ENCODE measurements at places on chromosomes 1 and 21.

DNA sequence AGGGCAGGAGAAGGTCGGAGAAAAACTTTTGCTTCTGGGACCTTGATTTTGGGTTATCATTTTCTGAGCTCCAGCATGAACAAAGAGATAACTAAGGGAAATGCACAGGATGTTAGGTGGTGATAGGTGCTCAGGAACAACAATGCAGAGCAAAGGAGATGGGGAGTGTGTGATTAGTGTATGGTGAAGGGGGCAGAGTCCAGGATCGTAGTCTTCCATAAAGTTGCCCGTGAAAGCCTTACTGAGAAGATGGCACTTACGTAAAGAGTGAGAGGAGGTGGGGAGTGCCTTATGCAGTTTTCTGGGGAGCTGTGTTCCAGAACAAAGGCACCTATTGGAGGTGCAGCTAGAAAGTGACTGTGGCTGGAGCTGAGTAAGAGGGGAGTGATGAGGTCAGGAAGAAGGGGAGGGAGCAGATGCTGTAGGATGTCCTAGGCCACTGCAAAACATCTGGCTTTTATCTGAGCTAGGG is 11.6 kb downstream of the KCNK1 start:
- DNase-seq = no peak

DNA sequence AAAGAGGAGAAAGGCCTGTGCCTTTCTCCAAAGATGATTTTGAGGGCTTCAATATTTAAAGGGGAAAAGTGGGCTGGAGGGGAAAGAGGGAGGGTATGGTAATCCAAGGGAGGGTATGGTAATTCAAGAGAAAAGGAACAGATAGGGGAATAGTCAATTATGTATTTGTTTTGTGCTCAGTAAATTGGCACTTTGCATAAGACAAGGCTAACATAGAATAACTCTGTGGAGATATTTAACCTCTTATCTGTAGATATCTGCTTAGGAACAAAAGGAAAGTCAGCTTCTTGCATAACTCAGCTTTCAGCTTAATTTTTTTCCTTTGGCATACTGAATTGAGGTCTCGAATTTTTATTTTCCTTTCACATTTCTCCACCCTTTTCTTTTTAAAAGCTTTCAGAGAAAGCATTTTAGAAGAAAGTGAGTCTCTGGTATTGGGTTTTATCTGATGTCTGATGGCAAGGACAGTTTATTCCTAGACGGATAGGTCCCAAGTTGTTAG is 119.9 kb upstream of the F3 start:
- no peak for DNase-seq

- no peak for DNase-seq
Measured at GRCh38 chr1:31781138-31781755, 17.1 kb upstream of the ADGRB2 start.

- no peak for DNase-seq
Measured at GRCh38 chr1:156337888-156338179, 258 bp downstream of the CCT3 start.

- no peak for DNase-seq
Measured at GRCh38 chr1:109151146-109151990, 37.5 kb downstream of the ELAPOR1 start.

DNA sequence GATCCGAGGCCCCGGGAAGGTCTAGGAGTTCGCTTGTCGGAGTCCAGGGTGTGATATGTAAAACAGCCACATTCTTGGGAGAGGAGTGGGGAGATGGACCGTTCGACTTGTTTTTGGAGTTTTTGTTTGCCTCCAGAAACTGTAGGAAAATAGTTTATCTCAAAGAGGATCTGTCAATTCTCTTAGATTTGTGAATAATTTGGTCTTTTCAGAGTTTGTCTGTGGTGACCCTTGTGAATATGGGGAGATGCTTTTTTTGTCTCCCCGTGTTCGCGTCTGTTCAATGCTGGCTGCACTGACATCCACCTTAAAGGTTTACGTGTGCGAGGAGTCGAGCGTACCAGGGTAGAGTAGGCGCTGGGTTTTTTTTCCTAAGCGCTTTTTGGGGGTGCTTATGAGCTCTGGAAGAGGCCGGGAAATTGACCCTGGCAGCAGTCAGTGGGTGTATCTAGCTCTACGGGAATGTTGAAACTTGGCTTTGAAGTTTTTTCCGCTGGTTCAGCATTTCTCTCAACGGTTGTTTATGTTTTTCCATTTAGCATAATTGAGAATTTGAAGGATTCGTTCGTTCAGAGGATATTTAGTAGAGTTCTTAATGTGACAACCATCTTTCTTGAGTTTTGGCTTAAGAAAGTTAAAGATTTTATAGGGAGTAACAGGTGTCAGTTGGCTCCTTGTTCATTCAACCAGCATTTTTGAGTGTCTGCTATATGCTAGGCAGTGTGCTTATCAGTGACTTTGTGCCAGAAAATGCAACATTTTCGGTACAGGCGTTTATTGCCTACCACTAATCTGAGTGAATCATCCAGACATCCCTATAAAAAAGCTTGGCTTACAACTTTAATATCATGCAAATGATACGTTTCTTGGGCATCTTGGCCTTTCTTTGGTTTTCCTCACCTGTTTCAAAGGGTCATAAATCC is 1.2 kb downstream of the SZRD1 start:
- DNase-seq = no peak

- DNase-seq = no peak
Measured at GRCh38 chr1:7040969-7041695, 255.9 kb downstream of the CAMTA1 start.

DNA sequence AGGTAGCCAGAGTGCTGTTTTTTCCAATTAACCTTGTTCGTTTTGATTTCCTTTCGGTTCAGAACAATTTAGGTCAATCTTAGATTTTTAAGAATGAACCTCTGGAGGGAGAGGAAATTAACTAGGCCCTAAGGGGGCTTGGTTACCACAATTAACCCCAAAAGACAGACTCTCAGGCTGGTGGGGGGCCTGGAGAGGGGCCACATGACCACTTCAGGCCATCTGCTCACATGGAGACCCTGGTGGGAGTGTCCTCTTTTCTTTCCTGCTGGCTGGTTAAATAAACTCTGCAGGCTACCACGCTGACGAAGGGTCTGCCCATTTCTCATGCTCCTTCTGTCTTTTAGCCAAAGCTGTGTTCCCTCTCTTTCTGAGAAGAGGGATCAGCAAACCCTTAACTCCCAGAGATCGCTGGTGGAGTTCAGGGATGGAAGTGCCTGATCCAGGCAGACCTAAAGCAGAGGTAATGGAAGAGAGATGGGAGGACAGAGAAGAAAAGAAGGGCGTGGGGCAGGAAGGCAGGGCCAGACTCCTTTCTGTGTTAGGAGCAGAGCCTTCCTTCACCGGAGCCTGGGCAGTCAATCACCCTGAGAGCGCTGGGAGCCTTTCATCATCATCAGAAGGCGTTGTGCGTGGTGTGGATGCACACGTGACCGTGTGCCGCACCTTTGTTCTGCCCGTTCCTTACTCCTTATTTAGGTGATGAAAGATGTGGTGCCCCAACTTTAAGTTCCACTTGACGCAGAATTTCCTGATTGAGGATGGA is 58.5 kb downstream of the KIF26B start:
- no peak for DNase-seq

DNA sequence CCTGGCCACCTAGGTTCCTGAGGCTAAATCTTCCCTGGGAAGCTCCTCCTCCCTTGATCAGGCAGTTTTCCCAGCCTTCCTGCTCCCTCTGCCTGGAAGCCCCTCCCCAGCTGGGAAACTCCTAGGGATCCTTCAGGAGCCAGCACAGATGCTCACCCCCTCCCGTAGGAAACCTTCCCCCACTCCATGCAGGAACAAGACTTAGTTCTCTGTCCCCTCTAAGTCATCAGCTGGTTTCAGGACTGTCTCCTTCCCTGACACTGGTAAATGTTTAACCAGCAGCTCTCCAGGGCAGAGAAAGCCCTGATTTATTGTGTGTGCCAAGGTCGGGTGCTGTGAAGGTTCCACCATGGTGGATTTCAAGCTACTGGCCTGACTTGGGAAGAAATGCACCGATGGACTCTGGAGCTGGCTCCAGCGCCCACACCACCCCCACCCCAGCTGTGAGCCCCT is 25.0 kb downstream of the TTC39A start:
- DNase-seq = no peak

DNA sequence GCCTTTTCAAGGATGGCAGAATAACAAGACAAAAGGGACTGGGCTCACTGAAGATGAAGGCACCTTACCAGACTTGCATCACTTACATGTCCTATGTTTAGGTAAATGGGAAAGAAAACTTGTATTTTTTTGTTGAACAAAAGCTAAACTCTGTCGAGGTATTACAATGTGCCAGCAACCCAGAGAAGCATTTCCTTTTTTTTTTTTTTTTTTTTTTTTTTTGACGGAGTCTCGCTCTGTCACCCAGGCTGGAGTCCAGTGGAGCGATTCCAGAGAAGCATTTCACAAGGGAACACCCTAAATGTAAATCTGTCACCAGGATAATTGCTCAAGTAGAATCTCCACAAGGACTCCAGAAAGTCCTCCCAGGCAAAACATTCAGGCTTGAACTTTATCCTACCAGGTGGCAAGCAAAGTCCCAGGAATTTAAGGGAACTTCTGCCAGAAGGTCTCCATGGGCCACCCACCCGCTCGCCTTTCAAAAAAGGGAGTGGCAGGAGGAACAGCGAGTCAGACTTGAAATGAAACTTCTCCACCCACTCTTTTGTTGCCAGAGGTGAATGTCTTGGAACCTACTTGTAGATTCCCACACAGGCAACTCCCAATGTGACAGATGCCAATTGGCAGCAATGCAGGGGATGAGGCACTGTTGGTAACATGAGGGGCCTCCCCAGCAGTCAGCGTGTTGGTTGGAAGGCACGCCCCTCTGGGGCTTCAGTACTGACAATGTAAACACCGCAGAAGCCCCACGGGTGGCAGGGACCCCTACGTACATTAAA is 125.0 kb downstream of the TIAM1 start:
- DNase-seq = no peak

GRCh38 chr1:3307359-3307758 is 147.1 kb upstream of the ARHGEF16 start:
- DNase-seq = no peak

- DNase-seq = no peak
Measured at GRCh38 chr1:10943991-10944730, 68.3 kb upstream of the TARDBP start.

DNA sequence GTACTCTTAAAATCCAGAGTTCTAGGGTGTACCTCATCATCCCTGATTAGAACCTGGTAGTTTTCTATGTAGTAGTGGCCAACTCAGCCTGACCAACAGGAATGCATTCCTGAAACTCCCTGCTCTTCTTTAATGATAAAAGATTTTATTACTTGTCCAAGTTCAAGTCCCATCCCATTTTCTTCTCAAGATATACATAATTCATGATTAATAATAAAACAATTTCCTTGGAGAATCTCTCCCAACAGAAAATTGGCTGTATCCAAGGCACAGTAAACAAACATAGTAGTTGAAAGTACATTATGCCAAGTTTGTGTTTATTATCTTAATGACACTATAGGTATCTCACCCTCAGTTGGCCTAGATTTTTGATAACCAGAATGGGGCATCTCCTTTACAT is 714.1 kb upstream of the ADAMTS5 start:
- no peak for DNase-seq

DNA sequence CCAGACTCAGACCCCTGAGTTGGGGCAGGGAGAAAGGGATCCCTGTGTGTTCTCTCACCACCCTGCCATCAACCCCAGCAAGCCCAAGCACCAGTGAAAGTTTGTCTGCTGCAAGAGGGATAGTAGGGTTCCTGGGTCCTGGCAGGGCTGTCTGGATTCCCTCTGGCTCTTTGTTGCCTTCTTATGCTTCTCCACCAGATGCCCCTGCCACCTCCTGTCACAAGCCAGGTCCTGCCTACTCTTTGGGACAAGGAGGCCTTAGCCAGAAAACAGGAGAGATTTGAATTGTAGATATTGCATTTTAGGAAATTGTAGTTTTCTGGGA is 21.7 kb downstream of the UBE2T start:
- no peak for DNase-seq

- no peak for DNase-seq
Measured at GRCh38 chr1:54397090-54397591, 9.1 kb downstream of the SSBP3 start.

DNA sequence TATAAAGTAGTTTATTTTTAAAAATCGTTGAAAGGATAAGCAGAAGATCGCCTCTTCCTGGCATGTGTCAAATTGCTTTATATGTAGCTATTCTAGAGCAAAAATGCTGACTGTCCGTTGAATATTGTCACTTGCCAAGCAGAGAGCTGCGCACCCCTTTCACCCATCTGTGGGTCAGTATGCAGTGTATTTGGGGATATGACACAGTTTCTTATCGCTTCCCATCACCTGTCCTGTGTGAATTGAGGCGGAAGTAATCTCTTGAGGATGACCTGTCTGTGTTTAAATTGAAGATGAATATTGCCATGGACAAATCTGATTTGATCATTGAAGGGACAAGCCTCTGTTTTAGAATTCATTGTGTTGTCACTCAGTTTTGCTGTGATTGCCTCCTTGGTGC is 52.2 kb downstream of the POFUT2 start:
- DNase-seq = no peak

DNA sequence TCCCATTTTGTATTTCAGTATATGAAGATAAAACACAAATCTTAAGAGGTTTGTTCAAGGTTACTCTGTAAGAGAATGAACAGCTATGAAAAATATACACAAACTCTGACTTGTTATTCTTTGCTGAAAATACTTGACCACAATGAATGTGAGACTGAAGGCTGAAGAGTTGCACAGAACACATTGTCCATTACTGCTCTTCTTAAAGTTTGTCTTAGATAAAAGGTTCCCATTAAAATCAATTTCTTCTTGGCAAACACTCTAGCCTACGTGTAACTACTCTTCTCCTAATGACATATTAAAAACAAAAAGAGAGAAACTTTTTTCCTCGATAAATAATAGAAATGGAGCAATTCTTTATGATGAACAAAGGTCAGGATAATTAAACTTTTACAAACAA is 45.2 kb upstream of the RABGAP1L start:
- no peak for DNase-seq

DNA sequence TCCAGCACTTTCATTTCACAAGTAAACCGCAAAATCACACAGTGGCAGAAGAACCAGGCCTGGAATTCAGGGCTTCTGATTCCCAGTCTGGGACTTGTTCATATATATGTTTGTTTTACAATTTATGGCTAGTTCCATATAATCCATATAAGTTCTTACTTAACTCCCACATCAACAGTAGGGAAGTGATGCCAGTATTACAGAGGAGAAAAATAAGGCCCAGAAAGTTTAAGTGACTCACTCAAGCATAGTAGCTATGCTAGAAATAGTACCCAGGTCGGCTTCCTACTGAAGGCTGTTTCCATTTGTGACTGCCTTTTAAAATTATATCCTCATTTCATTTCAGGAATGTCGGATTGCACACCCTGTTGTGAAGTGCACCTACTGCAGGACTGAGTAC is 1.4 kb downstream of the FAM76A start:
- DNase-seq = no peak

DNA sequence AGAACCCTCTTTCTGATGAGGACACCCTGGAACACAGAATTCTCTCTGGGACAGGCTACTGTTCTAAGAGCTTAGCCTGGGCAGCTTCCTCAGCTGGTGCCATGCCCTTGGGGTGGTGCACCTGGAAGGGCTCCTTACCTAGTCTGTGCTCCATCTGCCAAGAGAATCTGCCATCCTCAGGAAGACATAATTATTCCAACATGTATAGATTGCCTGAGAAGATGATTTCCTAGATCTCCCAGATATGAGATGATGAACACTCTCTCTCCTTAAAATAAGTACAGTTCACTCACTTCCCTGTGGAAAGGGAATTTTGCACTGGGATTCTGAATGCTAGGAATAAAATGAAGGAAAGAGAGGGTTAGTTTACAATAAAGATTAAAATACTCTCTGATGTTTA is 87.6 kb downstream of the NENF start:
- DNase-seq = no peak

Data from activated CD4-positive, alpha-beta T cell treated with anti-CD3 and anti-CD28 coated beads, Interleukin-2, amount 50 U/mL, for 48 hours (primary cell).